ENCODE measurements at places on chromosomes 2 and 18.

DNA sequence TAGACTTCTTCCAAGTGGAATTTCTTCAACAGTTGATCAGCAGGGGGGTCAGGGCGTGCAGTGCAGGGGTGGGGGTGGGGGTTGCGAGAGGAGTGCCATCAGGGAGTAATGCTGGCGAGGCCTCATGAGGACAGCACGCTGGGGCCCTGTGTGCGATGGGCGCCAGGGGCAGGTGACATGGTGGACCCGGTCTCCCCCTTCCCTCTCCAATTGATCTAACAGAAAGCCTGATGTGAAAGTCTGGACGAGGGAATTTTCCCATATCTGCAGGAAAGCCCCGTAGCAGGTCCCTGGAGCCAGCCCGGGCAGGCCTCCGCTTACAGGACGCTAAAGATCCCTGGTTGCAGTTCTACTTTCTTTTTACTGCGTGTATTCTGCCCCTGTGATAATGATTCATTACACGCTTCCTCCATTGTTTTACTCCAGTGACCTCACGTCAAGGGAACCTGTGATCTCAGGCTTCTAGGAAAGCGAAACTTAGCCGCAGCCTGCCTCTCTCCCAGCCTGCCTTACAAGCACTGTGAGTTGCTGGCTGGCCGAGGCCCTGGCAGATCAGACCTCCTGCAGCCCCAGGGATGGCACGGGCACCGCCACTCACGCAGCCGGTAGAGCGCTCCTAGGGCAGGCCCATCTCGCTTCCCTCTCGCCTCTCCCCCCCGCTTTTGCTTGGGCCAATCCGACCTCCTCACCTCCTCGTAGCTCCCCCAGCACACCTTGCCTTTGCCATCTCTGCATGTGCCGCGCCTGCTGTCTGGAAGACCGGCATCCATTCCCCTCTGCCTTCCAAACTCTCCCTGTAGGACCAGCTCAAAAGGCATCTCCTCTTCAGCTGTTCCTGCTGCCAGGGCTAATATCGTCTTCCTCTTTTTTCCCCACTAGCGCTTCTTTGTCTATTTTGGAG is 19.2 kb downstream of the NEURL3 start:
- peak; percentile 83 for DNase-seq

DNA sequence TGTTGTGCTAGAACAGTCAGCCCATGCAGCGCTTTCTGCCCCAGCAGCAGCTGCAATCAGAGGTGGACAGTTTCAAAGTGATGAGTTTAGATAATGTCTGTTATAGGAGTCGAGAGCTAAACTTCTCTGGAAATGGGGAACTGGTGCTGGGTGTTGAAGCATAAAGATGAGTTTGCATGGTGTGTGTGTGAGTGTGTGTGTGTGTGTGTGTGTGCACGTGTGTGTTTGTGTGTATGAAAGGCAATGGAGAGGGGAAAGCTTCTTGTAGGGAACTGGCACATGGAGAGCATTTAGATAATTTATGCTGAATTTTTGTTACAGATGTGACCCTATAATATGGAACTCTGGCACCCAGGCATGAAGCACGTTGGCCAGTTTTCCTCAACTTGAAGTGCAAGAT is 22.7 kb downstream of the ICOS start:
- DNase-seq: no peak

GRCh38 chr2:229050133-229050532 is 221.0 kb downstream of the PID1 start:
- no peak for DNase-seq

GRCh38 chr18:75320506-75320905 is 107.0 kb downstream of the SMIM21 start:
- no peak for DNase-seq

- DNase-seq: no peak
These were observed 36.2 kb downstream of the ADNP2 start for GRCh38 chr18:80145196-80145804.

GRCh38 chr18:57207124-57207916 is 60.4 kb downstream of the BOD1L2 start:
- no peak for DNase-seq

DNA sequence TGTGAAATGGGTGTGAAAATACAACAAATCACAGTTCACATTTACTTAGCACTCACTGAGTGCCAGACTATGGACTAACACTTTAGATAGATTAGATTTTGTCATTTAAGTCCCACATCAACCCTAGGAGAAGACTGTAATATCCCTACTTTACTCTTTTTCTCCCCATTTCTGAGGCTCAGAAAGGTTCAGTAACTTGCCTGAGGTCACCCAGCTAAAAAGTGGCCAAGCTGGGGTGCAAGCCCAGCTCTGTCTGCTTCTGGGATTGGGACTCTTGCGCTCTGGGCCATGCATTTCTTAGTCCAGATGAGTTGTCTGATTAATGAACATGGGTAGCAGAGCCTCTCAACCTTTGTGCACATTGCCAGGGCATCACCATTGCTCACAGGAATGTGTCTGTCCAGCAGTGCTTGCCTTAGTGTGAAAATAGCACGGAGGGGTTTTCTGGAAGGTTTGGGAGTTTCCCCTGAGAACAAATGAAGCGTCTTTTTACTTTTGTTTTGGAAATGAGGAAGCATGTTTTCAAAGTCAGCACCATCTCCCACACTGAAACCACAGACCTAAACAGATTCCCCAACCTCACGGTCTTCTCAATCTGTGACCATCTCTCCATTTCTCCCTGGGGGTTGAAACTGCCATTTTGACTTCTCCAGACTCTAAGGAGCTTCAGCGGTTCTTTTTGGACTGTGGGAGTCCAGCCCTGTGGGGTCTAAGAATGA is 31.9 kb downstream of the NRP2 start:
- peak; percentile 44 for DNase-seq

DNA sequence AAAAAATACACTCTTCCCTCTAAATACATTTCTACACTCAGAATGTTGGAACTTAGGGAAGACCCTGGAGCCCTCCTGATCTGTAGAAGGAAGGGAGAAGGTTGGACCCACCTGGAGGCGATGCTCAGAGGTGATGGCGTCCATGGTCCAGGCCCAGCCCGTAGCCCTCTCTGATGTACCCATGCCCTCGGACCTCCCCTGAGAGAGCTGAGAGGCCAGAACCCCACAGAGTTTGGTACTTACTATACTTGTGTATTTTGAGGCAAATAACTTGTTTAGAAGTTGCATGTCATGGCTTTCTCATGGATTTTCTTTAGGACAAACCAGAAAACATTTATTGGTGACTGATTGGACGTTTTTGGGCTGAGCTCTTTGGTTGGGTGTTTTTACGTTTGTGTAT is 10.5 kb downstream of the CTDP1 start:
- no peak for DNase-seq

DNA sequence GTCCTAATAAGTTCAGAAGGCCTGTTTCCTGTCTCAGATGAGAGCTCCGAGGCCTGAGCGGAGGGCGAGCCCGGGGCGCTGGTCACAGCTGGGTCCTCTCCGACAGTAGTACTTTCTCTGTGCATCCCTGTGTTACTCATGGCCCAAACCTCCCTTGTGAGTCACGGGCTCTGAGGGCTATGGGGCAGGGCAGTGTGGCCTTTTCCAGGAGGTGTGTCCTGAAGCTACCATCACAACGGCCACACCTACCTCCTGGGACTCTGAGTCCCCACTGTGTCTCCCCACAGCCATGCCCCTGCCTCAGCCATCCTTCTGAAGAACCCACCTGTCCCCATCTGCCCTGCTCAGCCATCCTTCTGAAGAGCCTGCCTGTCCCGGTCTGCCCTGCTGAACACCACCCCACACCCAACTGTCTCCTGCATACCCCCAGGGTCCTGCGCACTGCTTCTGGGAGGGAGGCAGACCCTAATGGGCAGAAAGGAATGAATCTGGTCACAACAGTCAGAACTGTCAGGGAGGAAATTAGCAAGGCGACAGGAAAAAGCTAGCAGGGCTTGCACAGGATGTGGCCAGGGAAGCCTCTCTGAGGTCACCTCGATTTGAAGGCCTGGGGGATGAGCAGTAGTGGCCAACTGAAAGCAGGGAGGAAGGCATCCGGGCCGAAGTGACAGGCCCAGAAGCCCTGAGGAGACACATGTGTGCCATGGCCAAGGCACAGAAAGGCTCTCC is 145.4 kb upstream of the RIOK3 start:
- no peak for DNase-seq

GRCh38 chr2:38075507-38076151 is at the start of gene CYP1B1:
TSS of gene CYP1B1 (minus strand) at chr2:38076151. CDS start at chr2:38075388, 763 bp downstream.
- no peak for DNase-seq

GRCh38 chr2:9696731-9697130 is 65.9 kb upstream of the YWHAQ start:
- DNase-seq: no peak

DNA sequence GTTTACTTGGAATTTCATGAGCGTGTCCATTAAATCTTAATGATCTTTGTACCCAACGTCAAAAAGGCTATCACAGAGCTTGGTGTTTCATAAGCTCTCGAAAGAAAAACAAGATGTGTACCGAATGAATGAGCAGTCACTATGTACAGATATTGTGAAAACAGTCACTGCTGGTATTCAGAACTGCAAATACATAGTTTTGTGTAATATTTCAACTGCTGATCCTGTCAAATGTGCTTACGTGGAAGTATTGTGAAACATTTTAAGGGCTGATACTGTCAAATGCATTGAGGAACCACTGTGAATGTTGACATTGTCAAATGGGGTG is 184.2 kb upstream of the KLHL29 start:
- no peak for DNase-seq

GRCh38 chr2:88090446-88091283 is 23.0 kb downstream of the SMYD1 start:
- no peak for DNase-seq

DNA sequence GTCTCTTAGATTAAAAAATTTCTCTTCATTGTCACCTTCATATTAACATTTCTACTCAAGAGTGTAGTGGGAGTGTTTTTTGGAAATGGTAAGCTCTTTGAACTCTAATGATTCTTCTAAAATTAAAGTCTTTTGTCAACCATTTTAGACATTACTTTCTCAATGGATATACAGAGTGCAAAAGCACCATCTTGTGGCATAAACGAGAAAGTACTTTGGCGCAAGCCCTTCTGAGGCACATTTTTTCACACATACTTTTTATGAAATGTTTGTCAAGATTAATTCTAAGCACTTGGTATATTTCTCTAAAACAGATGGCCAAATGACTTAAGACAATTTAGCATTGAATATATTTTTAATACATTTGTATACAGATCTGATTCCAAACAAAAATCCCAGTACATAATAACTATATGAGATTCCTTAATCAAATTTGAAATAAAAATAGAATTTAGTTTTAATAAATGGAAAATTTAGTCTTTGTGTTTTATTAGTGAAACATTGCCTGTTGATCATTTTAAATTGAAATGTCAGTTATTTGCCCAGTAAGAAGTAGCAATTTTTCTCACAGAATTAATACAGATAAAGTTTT is 63.3 kb upstream of the GALNT5 start:
- no peak for DNase-seq

GRCh38 chr2:159550231-159550630 is 66.1 kb downstream of the BAZ2B start:
- no peak for DNase-seq

DNA sequence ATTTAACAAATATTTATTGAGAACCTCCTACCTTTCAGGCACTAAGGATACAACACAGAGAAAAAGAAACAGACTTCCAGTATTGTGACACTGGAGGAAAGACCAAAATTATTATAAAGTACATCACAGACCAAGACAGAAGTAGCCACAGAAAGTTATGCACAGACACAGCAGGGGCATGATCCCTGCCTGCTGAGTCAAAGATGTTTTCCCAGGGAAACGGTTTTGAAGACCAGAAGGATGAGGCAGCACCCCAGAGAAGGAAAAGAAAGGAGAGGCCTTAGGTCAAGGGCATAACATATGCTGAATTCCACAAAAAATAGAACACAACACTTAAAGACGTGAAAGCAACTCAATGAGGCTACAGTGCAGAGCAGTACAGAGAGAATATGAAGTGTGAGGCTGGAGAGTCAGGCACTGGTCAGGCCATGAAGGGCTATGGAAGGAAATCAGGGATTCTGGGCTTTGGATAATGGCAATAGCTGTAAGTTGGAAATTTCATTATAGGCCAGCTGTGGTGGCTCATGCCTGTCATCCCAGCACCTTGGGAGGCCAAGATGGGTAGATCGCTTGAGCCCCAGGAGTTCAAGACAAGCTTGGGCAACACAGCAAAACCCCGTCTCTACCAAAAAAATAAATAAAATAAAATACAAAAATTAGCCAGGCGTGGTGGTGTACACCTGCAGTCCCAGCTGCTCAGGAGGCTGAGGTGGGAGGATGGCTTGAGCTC is 8.2 kb downstream of the ADAM17 start:
- no peak for DNase-seq

DNA sequence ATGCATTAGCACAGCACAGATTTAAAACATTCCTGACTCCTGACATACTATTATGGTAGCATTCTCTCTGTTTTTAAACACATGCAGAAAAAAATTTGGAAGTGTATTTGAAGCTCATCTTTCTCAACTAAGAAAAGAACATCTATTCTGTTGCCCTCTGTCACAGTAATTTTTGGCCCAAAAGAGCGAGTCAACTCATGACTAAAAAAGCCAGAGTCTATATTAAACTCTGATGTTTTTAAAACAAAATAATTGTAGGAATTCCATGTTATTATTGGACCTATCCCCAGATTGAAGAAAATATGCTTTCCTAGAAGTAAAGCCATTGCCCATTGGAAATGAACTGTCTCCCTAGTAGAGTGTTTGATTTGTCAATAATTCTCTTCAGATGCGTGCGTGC is 96.7 kb downstream of the CRIM1 start:
- no peak for DNase-seq

DNA sequence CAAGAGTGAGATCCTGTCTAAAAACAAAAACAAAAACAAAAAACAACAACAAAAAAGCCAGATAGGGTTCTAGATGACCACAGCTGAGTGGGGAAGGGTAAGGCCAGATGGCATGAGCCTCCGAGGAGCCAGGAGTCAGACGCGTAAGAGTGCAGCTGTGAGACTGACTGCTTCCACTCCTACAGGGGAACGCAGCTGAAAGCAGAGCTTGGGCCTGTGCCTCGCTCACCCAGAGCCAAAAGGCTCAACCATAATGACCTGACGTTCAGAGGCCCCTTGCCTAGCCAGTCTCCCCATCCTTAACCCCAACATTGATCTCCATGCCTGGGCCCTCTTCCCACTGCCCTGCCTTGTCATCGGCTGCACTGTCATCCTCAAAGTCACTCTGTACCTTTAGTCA is 26.5 kb upstream of the NCL start:
- DNase-seq: no peak

DNA sequence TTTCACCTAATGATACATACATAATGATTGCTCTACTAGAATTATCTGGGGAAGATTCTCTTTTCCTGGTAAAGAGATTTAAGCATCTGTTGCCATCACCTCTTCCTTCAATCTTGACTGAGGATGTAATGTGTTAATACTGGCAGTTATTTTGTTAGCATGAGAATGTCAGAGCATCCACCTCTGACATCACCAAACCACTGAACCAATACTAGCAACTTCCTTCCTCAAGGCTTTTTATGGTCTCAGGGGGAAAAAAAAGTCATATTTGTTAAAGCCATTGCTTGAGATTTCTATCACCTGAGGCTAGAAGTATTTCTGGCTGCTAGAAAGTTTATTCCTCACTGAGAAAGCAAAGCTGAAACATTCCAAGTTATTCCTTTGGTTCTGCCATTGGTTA is 48.5 kb downstream of the DSEL start:
- no peak for DNase-seq

GRCh38 chr18:22169889-22170420 is 566 bp downstream of the GATA6 start:
- no peak for DNase-seq

GRCh38 chr2:121075641-121076497 is 209.1 kb downstream of the TFCP2L1 start:
- DNase-seq: no peak

- DNase-seq: no peak
These were observed 108.4 kb downstream of the MRO start for GRCh38 chr18:50711386-50711785.

- DNase-seq: no peak
These were observed 1040.4 kb upstream of the CDH2 start for GRCh38 chr18:29217124-29217915.

All from CD4-positive, alpha-beta T cell treated with Interleukin-15 for 1 hour (primary cell).